Bronchial epithelial cell (primary cell): ENCODE measurements at places on chromosomes 4 and X.

- DNase-seq: no peak
Observed at GRCh38 chrX:98194036-98194435, 1310.3 kb downstream of the RPA4 start.

DNA sequence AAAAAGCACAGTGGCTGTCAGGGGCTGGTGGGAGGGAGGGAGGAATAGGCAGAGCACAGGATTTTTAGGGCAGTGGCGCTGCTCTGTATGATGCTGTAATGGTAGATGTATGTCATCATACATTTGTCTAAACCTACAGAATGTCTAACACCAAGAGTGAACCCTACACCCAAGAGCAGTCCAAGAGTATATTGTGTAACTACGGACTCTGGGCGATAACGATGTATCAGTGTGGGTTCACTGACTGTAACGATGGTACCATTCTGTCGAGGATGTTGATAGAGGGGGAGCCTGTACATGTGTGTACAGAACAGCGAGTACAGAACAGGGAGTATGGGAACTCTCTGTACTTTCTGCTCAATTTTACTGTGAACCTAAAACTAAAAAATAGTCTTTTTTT, 76.5 kb downstream of the HAUS3 start:
- no peak for DNase-seq

GRCh38 chr4:21948347-21949072, at the start of gene KCNIP4:
TSS of gene KCNIP4 (minus strand) at chr4:21948772.
- no peak for DNase-seq

GRCh38 chrX:19720236-19720635, 167.2 kb downstream of the SH3KBP1 start:
- DNase-seq: no peak

- DNase-seq: peak; percentile 43
Observed at GRCh38 chr4:14877246-14878225, 124.7 kb upstream of the CPEB2 start.

DNA sequence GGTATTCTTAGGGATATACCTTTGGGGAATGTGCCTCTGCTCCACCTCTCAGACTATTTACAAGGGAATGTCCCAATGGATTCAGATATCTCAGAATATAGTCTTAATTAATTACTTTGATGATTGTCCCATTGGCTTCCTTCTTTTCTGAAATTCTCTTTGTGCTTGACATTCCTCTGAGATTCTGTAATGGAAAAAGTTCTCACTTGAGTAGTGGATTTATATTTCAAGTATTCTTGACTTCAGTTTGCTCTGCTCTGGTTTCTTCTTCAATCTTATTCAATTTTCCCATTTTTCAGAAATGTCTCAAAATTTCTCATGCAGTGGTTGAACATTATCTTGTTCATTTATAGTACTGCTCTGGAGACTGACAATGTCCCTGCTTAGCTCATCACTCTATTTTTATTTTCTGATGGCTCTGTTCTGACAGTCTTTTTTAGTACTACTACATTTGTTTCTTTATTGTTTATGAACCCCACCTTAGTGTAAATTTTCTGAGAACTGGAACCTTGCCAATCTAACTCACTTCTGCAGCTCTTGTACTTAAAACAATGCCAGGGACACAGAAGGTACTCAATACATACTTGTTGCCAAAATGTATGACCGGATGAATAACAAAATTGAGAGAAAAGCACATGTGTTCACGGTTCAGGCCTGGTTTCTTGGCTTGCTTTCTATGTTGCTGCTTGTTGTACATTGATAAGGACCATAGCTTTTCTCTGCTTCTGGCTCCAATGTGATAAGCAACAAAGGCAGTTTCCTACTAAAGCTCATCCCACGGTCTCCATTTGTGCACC, 471.7 kb downstream of the GASK1B start:
- DNase-seq: no peak

DNA sequence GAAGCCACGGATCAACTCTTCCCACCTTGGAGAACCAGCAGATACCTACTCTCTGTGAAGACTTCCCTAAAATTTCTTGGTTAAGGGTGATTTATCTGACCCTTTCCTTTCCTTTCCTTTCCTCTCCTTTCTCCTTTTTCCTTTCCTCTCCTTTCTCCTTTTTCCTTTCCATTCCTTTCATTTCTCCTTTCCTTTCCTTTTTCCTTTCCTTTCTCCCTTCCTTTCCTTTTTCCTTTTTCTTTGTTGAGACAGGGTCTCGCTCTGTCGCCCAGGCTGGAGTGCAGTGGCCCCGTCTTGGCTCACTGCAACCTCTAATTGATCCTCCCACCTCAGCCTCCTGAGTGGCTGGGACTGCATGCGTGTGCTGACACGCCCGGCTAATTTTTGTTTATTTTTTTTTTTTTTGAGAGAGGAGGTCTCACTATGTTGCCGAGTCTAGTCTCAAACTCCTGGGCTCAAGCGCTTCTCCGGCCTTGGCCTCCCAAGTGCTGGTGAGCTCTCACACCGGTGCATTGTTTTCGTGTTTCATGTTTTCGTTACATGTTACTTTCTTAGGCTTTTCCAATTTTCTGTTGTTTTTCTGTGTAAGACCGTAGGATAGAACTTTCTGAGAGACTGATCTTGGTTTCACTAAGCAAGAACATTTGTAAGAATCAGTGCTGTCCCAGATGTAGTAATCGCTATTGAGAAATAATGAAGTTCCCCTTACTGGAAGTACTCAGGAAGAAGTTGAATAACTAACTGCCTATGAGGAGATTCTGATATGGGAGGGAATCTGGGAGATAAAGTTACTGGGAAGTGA, 2.0 kb downstream of the TMEM165 start:
- peak; percentile 90 for DNase-seq

DNA sequence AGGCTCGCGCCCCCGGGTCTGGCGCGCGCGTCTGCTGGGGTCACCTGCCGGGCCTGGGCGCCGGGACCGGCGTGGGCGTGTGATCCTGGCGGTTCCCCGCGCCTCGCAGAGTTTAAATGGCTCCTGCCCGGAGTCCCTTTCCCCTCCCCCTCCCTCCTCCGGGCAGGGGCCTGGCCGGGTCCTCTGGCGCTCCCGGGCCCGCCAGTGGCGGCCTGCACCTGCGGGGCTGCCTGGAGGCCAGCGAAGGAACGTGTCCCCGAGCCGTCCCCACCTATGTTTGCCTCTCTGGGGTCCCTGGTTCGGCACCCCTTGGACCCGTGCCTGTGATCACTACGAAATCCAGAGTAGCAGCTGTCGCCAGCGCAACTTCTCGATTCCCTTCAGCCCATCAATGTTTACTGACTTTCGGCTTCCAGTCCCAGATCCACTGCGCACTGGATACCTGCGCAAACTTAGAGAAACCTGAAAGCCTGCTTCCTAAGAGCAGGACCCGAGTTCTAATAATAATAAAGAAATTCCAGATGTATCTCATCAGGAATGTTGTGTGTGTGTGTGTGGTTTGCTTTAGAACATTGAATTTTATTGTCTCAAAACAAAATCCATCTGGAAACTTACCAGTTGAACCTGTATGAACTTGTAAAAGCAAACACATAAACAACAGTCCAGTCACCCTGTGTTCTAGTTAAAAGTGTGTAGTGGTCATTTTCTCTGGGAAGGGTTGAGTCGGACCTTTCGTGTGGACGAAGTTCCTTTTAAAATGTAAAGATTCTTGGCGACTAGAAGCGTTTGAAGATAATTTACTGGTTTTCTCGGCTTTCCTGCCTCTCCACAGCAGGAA, 788 bp downstream of the SHROOM2 start:
- DNase-seq: peak; percentile 45

- peak; percentile 18 for DNase-seq
Observed at GRCh38 chrX:80648023-80648422, 161.7 kb downstream of the BRWD3 start.

DNA sequence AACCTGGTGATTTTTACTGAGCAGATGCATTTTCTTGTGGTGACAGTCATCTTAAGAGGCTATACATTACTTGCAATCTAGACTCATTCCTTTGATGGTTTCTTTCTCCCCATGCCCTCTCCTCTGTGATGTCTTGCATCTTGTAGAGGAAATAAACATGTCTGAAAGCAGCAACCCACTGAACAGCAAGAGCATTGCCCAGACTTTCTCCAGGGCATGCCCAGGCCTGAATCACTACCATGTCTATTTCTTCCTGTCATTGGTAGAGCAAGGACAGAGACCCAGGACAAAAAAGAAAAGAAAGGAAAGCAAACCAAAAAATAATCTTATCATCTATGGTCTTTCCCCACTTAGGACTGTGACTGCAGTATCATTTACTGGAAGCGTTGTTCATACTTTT, 326.1 kb downstream of the HNRNPD start:
- DNase-seq: peak; percentile 55

DNA sequence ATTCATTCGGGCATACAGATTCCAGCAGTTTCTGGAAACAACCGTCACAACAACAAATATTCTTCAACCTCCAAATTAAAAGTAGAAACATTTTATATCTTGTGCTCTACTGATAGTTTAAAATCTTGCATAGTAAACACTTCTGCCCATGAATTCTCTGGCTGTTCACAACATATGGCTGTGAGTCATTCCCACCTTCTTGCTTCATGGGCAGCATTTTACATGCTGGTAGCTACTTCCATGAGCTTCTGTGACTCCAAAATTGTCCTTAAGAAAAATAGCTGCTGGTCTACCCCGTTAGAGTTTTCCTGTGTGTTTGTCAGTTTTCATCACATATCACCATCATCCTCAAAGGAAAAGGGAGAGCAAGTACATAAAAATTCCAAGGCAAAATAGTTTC, 22.7 kb downstream of the PNPLA4 start:
- peak; percentile 18 for DNase-seq

DNA sequence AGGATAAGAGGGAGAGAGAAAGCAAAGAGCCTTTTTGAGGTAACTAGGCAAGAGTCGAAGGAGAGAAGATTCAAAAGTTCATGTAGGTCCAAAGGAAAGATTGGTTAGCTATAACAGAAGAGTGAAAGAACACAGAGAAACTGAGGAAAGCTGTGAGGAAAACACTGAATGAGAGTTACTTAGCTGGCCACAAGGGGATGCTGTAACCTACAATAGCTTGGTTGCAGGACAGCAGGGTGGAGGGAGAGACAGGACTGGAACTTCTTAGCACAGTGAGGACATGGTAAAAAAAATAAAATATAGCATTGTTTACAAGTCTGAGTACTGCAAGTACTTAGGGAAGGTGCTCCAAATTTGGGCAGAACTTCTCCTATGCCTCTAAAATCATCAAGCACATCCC, 48.3 kb downstream of the RAI2 start:
- DNase-seq: peak; percentile 1

DNA sequence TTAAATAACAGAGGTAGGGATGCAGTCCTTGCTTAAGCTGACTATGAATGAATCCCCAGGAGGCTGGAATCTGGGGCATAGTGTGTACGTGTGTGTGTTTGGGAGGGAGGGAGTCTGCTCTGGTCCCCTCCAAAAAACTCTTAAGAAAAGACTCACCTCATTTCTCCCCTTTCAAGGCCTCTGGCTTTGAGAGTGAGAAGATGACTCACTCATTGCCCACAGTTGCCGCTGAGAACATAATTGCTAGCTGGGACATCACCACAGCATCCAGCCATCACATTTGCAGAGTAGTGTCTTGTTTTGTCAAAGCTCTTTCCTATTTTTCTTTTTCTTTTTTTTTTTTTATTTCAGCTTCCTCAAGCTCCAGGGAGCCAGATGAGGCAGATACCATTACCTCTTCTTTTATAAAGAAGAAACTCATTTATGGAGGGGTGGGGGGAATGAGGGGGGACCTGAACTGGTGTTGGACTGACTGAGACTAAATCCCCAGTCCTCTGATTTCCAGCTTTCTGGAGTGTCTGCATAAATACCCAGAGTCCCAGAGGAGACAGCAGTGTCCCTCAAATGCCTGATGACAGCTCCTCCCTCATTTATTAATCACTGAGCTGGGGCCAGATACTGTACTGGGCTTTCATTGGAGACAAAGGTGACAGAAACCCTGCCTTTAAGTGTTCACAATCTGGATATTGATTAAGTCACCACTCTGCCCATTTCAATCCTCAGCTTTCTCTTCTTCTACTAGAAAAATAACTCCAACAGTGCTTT, 61.9 kb upstream of the LAS1L start:
- DNase-seq: peak; percentile 69

DNA sequence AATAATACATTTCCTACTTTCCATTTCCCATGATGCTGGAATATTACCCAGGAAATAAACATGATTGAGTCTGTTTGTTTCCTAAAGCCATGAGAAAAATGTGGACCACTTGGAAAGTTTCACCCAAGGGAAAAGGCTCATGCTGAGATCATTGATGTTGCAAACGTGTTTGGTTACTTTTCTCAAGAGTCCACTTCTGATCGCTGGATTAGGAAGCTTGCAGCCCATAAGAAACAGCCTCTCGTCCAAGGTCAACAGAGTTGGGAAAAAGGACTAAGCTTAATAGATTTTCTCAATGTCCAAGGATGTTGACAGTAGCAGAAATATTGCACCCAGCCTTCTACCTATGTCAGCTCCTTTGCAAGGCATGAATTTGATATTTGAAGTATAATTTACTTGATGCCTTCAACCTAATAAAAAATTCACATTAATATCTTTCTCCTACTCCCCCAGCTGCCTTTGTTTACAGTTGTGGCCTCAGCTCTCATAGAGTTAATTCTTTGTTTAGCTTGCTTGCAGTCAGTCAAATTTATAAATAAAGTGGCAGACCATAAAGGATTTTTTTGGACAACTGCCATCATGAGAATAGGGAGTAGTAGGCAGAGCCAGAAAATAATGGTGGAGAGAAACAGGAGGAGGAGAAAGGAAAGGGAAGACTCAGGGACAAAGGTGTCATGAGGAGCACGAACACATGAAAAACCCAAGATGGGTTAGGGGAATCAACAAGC, 65.6 kb upstream of the BLTP1 start:
- no peak for DNase-seq

DNA sequence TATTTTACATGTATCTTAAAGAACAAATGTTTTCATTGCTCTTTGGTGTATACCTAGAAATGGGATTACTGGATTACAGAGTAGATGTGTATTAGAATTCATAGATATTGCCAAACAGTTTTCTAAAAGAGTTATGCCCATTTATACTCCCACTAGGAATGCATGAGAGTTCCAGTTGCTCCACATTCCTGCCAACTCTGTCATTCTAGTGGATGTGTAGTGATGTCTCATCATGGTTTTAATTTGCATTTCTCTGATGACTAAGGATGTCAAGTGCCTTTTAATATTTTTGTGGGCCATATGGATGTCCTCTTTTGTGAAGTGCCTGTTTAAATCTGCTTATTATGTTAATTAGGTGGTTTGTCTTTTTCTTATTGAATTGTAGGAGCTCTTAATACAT, 65.6 kb upstream of the BMP2K start:
- DNase-seq: peak; percentile 97

DNA sequence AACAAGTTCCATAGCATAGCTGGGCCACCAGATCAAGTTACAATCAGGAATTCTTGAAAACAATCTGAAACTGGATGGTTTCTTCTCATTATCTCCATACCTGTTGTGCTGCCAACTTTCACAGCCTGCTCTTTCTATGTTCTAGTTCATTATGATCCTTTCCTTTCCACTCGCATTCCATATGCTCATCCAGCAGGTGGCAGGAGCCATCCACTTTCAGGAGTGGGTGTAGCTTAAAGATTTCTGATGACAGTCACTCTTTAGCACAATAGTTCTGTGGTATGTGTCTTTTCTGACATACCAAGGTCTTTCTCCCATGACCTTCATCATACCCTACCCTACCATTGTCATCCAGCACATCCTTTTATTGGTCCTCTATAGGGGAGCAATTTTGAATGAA, 46.4 kb downstream of the PAGE2 start:
- DNase-seq: peak; percentile 29
